ENCODE measurements at places on chromosomes 5 and 9. TPM values are rescaled to one million over a fixed set of nuclear protein-coding genes. Genes with fewer than 3 reads are reported as not detected.
A peak's percentile ranks its signal among the peaks of the same experiment; 100 is the strongest.

DNA sequence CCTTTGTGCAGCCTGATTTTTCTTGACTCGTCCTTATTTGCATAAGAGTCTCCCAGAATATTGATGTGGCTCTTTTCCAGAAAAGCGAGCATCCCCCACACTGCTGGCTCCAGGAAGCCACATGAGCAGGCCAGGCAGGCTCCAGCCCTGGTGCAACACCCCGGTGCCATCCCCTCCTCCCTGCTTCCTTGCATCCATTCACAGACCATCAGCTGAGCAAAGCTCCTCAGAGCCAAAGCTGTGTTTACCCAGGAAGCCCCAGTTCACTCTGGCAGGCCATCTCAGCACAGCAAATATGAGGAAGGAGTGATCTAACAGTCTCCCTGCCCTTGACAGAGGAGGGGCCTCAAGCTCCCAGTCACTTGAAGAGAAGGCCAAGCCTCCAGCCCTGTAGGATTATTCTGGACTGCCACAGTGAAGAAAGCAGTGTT, 34.4 kb downstream of the INSYN2B start:
- DNase-seq: peak; percentile 46

DNA sequence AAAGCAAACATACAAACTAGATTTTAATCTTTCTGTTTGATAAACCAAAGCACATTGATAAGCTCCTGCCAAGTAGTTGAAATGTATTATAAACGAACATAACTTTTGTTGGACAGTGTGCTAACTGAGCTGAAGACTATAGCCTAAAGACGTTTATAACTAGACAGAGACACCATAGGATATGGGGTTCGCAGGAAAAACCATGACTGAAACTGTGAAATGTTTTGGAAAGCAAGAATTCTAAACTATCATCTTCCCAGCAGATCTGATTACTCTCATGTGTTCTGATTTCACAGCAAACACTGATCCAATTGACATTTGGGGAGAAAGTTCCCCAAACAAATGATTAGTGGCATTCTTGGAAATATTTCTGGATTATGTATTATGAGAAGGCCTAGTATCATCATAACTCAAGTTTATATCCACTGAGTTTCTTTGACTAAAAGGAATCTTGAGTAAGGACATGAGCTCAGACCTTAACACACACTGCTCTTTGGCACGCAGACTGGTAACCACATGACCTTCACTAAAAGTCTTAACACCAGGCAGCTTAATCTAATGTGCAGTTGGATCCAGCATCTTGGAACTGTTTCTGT, 375.2 kb downstream of the ZNF608 start:
- DNase-seq: peak; percentile 95

DNA sequence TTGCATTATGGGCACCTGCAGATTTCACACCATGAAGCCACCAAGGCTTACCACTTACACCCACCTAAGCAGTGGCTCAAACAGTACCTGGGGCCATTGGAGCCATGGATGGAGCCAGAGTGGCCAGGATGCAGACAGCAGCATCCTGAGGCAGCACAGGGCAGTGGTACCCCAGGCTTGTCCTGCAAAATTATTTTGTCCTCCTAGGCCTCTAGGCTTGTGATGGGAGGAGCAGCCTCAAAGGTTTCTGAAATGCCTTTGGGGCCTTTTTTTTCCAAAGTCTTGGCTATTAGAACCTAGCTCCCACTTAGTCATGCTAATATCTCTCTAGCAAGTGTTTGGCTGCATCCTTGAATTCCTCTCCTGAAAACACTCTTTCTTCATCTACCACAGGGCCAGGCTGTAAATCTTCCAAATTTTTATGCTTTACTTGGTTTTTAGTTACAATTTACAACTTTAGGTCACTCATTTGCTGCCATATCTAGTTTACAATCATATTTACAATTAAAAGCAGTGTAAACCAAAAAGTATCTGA, 15.7 kb downstream of the TMC1 start:
- no peak for DNase-seq

GRCh38 chr5:61082516-61083280, 79.6 kb downstream of the SMIM15 start:
- DNase-seq: no peak

DNA sequence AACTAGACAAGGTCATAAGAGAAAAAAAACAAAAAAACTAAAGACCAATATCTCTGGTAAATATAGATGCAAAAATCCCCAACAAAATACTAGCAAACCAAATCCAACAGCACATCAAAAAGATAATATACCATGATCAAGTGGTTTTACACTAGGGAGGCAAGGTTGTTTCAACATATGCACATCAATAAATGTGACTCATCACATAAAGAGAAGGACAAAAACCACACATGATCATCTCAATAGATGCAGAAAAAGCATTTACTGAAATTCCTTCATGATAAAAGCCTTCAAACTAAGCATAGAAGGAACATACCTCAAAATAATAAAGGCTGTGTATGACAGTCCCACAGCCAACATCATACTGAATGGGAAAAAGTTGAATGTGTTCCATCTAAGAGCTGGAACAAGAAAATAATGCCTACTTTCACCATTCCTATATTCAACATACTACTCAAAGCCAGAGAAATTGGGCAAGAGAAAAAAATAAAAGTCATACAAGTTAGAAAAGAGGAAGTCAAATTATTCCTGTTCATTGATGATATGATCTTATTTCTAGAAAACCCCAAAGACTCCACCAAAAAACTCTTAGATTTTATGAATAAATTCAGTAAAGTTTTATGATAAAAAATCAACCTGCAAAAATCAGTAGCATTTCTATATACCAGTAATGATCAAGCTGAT, 72.2 kb upstream of the FAM169A start:
- no peak for DNase-seq

DNA sequence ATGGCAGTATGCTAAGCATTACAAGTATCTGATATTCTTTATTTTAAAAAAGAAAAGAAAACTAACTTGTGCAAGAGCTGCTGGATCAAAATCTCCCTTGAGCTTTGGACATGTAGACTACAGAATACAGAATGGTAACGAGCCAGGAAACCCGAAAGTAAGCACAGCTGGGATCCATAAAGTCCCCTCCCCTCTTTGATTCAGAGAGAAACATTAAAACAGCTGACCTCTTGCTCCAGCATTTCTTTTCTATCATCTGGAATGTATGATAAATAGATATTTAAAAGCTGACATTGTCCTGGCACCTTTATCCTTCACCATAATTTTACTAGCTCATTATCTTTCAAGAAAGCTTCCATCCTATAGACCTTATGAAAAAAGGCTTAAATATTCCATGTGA, 28.2 kb upstream of the LPAR1 start:
- DNase-seq: peak; percentile 91

- DNase-seq: no peak
Observed at GRCh38 chr5:926417-927171, 33.9 kb downstream of the TRIP13 start.

GRCh38 chr5:151141535-151141934, 16.0 kb downstream of the ANXA6 start:
- no peak for DNase-seq

RABGAP1 gene
- total RNA-seq: 66.8 TPM

CDH6 gene
- 6.9 TPM for total RNA-seq

SEC61B gene
- 54.4 TPM for total RNA-seq

PCDHA6 gene
- total RNA-seq: 0.30 TPM

GRM6 gene
- total RNA-seq: not detected

MTX3 gene
- total RNA-seq: 18.8 TPM

AGXT2 gene
- total RNA-seq: not detected

All from skin of body (tissue), 3 donors.